Stimulated activated CD8-positive, alpha-beta memory T cell treated with anti-CD3 and anti-CD28 coated beads, Interleukin-2, amount 100 ng/mL, for 1 hour (primary cell): ENCODE measurements at places on chromosomes 16 and 17.

GRCh38 chr17:45930420-45930951 is 36.1 kb downstream of the MAPT start:
- DNase-seq: no peak

GRCh38 chr16:57724531-57724930 is 11.0 kb upstream of the KATNB1 start:
- DNase-seq: no peak

- no peak for DNase-seq
These were observed 117.1 kb upstream of the COX10 start for GRCh38 chr17:13952009-13952750.

- no peak for DNase-seq
These were observed 16.5 kb downstream of the SNF8 start for GRCh38 chr17:48927978-48928745.

DNA sequence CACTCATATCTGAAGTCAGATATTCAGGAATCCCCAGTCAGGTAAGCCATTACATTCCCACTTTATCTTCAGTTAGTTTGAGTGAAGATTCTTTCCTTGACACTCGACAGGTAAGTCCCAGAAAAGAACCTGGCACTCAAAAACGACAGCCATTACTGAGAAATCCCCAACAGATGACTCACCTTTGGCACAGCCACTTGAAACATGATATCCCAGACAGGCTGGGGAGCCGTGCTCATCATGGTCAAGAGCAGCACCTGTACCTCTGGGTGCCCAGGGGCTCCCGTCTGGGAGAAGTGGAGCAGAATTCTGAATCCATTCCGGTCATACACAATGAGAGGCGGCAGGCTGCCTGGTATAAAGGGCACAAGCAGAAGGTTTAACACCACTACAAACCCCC is 16.8 kb upstream of the COG7 start:
- no peak for DNase-seq

- DNase-seq: no peak
These were observed 16.3 kb upstream of the CACNG4 start for GRCh38 chr17:66948061-66948750.

GRCh38 chr17:52027620-52028295 is 130.8 kb downstream of the CA10 start:
- no peak for DNase-seq

DNA sequence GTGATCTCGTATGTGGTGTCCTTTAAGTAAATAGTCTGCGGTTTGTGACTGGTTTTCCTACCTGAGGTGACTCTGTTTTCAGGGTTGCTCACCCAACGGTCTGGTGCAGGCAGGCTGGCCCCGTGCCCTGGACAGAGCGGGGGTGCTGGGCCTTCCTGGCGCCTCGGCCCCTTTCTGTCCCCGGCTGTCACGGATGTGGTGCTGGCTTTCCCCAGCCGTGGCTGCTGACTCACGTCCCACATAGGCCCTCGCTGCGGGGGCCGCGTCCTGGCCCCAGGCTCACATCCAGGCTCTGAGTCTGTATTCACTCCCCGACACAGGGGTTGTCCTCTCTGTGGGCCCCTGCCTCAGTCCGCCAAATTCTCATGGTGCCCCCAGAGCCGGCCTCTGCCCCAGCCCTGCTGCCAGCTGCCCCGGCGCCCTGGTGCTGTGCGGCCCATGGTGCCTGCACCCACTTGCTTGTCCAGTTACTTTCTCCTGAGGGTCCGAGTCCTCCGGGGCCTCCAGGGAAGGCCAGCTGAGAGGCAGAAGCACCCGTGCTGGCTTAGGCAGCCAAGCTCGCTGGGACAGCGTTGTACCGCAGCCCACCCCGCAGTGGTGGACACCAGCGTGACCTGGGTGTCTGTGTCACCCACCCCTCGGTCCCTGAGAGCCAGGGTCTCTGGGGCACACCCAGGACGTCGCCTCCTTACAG is 5.9 kb downstream of the CHMP6 start:
- no peak for DNase-seq
